ENCODE measurements at places on chromosomes 2 and 18.

DNA sequence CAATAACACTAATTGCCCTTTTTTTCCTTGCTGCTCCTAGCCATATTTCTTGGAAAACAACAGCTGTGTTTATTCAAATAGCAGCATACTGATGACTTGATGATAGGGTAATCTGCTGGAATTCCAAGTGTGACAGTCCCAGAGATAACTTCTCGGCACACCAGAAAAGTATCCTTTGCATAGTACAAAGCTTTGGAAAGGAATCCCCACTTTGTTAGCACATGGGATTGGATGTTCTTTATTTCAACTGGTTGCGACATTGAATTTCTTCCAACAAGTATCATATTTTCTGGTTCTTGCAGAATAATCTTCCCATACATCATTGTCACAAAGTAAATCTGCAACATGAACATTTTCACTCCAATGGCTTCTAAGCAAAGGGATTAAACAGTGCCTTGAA is 445.8 kb upstream of the ACVR2A start:
- no peak for DNase-seq

DNA sequence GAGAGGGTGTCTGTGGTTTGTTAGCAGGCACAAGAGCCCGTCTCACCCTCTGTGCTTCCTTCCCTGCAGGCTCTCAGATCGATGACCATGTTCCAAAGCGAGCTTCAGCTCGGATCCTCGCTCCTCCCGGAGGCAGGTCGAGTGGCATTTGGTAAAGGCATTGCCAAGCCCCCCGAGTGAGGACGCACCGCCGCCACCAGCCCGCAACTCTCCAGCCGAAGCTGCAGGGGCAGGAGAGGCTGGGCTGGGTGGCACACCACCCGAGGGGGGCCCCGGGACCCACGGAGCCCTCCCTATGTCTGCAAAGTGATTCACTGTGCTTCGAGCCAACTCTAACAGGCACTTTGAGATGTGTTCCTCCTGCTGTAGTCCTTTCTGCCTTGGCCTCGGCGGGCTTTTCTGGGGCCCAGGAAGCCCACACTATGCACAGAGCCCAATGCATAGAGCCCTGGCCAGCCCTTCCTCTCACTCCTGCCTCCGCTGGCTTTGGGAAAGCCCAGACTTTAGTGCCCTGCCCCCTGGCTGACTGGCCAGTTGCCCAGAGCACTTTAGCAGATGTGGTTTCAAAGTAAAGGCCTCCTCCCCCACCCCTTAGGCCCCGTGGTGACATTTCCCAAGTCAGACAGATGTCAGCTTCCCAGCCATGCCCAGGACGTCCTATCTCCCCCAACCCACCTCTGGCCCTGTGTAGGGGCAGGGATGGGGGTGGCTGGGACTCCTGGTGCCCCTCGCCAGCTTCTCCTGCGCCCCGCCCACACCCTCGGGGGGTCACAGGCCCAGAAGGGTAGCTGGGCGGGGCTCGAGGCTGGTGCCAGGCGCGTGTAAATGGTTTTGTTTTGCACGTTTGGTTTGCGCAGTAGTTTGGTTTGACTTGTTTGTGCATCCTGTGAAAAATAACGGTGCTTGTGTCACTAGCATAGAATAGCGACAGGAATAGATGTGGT is 23.3 kb upstream of the MAPRE3 start:
- DNase-seq = no peak

DNA sequence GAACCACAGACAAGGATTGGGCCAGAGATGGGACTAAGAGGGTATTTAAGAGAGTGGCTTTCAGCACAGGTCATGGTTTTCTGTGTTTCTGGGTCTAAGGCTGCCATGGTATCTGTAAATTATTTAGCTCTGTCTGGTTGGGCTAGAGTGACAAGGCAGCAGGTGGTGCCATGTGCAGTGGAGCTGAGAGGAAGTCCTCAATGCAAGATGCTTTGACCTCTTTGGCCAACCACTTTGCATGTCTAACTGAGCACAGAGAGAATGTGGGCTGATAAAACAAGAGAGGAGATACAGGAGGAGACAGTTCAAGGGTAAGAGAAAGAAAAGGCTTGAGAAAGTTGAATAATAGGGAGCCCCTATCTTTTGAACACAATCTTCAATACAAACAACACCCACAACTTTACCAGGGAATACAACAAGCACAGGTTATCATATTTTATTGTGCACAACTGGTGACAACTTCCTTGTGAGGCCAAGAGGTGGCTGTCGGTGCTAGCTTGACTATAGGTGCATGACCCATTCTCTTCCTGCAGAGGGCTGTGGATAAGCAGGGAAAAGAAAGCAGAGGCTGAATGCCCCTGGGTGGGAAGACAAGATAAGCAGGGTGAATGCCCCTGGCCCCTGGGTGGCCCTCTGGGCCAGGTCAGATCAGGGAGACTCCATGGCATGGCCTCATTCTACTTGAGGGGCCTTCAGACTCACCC is 12.3 kb downstream of the FLACC1 start:
- no peak for DNase-seq

DNA sequence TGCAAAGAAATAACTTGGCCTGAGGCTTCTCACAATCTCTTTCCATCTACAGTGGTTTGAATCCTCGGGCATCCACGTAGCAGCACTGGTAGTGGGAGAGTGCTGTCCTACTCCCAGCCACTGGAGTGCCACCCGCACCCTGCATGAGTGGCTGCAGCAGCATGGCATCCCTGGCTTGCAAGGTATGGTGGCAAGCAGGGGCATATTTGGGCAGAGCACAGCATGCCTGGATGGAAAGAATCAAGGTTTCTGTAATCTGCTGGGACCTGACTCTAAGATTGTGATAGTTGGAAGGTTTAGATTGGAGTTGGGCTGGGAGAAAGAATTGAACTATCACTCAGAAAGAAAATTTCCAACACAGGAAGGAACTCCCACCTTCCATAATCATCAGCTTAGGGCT is 4.0 kb downstream of the CAD start:
- DNase-seq = no peak

DNA sequence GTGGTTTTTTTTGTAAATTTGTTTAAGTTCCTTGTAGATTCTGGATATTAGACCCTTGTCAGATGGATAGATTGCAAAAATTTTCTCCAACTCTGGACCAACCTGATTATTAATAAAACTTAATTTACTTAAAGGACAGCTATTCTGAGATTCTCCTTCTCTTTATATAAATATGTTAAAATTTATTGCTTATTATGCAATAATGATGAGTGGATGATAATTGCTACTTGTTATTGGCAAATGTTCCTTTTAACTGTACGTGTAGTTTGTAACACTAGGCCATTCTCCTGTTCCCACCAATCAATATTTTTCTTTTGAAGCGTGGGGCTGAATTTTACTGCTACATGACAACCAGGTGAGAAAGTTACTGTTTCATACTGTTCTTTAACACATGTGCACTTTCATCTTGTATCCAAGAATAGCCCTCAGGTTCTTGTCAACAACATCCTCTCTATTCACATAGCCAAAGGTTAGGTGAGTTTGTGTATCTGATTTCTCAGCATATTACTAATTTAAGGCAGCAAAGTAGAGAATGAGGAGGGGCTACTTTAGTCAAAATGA is 16.6 kb upstream of the STK17B start:
- no peak for DNase-seq

GRCh38 chr18:7325126-7325430 is 94.2 kb downstream of the LRRC30 start:
- DNase-seq = no peak

GRCh38 chr2:197972061-197972460 is 167.7 kb downstream of the PLCL1 start:
- DNase-seq = no peak

GRCh38 chr18:49030692-49031443 is 80.1 kb upstream of the SMAD7 start:
- no peak for DNase-seq

- no peak for DNase-seq
Measured at GRCh38 chr18:6270771-6271216, 143.9 kb downstream of the L3MBTL4 start.

DNA sequence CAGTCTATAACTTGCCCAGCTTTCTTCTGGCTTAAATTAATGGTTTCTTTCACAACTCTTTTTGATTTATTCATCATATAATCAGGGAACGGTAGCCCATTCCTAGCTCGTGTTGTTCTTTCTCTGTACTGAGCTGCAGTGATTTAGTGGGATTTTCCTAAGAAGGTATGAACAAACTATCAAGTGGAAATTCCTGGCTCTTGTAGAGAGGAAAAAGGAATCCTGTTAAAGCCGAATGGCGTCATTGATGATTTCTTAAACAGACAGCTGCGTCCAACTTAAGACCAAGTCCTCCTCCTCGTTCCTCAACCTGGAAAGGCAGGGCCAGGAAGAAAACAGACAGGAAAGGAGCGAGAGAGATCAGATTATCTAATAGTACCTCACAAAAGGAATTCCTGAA is 69.2 kb upstream of the CABLES1 start:
- no peak for DNase-seq

DNA sequence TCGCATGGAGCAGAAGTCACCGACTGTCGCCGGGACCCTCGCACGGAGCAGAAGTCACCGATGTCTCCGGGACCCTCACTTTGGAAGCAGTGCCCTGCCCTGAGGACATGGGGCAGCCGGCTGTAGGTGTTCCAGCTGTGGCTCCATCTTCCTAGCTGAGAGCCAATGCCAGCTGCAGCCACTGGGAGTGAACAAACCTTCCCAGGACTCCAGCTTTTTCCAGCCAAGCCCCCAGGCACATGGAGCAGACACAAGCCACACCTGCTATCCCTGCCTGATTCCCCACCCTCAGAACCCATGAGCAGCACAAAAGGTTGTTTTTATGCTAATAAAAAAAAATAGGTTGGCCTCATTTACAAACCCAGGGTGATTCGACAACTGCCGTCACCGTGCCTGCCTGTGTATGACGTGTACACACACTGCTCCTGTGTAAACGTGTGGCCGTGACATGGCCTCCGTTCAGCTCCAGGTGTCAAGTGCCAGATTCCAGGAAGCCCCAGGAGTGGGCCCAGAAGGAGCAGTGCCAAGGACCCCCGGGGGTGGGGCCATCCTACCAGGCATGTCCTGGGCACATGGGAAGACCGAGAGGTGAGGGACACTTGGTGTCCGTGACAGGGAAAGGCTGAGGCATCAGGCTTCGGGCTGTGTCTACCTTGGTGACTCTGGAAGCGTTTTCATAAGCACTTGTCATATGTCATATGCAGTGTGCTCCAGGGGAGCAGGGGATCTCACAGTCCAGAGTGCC is 91.5 kb downstream of the EIPR1 start:
- DNase-seq = no peak

GRCh38 chr18:59655676-59656075 is 41.5 kb downstream of the CCBE1 start:
- no peak for DNase-seq

GRCh38 chr2:179596018-179596417 is 265.4 kb downstream of the ZNF385B start:
- DNase-seq = no peak

DNA sequence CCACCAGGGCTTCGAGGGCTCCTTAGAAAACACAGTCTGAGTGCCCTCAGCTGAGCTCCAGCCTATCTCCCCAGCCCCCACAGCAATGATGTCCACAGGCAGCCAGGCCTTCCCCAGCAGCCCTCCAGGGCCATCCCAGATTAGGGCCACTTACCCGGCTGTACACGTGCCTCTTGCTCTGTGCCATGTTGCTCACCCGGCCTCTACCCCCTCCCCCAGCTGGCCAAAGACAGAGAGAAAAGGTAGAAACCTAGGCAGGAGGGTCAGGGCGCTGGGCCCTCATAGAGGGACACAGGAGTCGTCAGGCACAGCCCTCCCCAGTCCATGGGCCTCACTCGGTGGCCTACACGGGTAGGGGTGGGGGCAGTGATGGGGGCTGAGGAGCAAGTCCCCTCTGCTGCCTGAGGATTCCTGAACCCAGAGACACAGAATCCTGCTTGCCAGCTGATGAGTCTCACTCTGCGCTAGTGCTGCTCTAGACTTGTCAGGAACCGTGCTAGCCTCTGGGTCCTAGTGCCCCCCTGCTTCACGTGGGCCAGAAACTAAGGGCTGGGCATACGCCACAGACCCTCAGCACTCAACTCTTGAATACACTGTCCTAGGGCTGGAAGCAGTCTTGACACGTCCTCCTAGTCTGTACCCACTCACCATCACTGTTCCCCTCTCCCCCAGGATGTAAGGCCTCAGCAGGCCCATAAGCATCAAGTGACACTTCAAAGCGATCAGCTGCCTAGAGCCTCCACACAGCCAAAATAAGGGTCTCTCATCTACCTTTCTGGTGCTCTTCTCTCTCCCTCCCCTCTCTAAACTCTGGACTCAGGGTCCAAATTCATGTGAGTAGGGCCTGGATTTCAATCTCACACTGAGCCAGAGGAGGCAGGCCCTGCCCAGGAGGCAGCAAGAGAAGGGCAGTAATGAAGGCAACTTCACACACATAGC is at the start of gene DCTN1:
Gene DCTN1, minus strand, starts transcription at position 461 of the 939 bp plus-strand sequence. Its CDS starts 274 bp downstream, at position 187.
- peak; percentile 4 for DNase-seq
